ENCODE measurements at places on chromosomes 2 and 18. TPM values are rescaled to one million over a fixed set of nuclear protein-coding genes. Genes with fewer than 3 reads are reported as not detected.

Gene ZNF892
- total RNA-seq, result 3.6 TPM

Gene GNLY
- not detected for total RNA-seq

Gene CYTIP
- not detected for total RNA-seq

Gene C2orf72
- 7.6 TPM for total RNA-seq

Gene R3HDM1
- 3.4 TPM for total RNA-seq

Gene D2HGDH
- total RNA-seq, result 10.3 TPM

Gene RMND5A
- total RNA-seq, result 113 TPM

Gene CELF4
- total RNA-seq, result not detected

Gene PLGLB1
- total RNA-seq, result 1.7 TPM

Gene SCTR
- not detected for total RNA-seq

Gene STAT4
- total RNA-seq, result 0.22 TPM

Gene KRTCAP3
- not detected for total RNA-seq

Gene QPCT
- total RNA-seq, result 0.43 TPM

Gene CFC1
- not detected for total RNA-seq

Gene CDK5R2
- not detected for total RNA-seq

Gene TRIM54
- total RNA-seq, result 1.3 TPM

Gene CCDC74B
- total RNA-seq, result 5.0 TPM

Gene HOXD13
- under 0.01 TPM for total RNA-seq

Gene SH3BP4
- 17.4 TPM for total RNA-seq

Gene CXCR1
- total RNA-seq, result not detected

Gene INPP1
- total RNA-seq, result 12.0 TPM

Gene ADD2
- 23.2 TPM for total RNA-seq

Gene HNMT
- total RNA-seq, result 4.0 TPM

Gene EPB41L3
- 49.1 TPM for total RNA-seq

Gene MAP2
- 3.8 TPM for total RNA-seq

Gene CROCC2
- not detected for total RNA-seq

Gene SPP2
- not detected for total RNA-seq
